Esophagus squamous epithelium (tissue), 5 donors: ENCODE measurements at places on chromosomes 3 and 15. TPM values are rescaled to one million over a fixed set of nuclear protein-coding genes. Genes with fewer than 3 reads are reported as not detected.

Gene LIPH
- 11.3 TPM for total RNA-seq

Gene STRIT1
- not detected for total RNA-seq

Gene SUSD5
- total RNA-seq: 0.76 TPM

Gene PRR20G
- not detected for total RNA-seq

Gene PLA2G4D
- total RNA-seq: 5.9 TPM
